NCI-H2171 (cell line): ENCODE measurements at places on chromosomes 6 and 20.

DNA sequence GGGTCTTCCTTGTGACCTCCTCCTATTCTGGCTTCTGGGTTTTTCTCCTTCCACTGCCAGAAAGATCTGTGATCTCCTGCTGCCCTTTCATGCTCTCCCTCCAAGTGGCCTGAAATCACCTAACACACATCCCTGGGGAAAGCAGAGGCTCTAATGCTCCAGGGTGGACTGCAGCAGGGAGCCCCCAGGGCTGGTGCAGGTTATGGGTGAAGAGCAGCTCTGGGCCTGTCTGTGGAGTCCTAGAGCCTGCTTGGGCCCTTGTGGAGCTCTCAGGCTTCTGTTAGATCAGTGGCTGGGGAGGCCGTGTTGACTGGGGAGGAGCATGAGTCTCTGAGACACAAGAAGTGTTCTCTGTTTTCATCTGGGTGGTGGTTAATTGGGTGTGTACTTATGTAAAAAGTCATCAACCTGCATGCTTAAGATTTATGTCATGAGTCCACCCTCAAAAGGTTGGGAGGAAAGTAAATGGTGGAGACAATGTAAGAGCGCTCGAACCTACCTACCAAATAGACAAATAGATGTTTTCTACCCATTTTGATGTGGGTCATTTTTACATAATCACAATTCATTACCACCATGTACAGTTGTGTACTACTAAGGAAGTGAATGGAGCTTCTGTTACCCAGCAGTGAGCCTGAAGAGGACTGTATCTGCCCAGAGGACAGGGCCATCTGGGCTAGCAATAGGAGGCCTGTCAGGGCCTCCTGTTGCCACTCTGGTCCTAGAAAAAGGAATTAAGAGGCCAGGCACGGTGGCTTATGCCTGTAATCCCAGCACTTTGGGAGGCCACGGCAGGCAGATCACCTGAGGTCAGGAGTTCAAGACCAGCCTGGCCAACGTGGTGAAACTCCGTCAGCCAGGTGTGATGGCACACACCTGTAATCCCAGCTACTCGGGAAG, 32.0 kb upstream of the RNF8 start:
- no peak for DNase-seq

DNA sequence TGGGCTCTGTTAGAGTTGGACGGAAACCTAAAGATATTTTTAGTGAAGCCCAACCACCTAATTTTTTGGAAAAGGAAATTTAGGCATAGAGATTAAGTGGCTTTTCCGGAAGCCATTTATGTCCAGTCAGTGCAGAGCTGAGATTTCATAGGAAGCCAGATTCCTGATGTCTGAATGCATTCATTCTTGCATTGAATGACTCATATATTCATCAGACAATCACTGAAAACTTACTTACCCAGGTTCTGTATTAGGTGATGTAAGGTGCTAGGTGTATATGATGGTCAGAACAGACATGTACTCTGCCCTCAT, 4.1 kb downstream of the SH3BGRL2 start:
- no peak for DNase-seq

DNA sequence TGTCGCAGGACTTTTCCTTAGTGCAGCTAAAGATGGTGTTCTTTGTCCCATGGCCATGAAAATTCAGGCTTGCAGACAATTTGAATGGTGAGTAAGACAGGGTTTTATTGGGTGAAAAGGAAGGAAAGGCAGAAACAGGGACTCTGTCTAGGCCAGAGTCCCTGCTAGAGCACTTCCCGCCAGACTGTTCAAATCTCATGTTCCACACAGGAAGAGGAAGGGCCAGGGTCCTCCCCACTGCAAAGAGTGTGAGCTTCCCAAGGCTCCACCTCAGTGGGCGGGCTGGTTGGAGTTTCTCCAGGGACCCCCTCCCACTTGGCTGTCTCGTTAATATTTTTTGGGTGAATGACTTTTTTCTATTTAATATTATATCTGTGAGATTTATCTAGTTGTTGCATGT, 29.0 kb downstream of the COL19A1 start:
- no peak for DNase-seq

DNA sequence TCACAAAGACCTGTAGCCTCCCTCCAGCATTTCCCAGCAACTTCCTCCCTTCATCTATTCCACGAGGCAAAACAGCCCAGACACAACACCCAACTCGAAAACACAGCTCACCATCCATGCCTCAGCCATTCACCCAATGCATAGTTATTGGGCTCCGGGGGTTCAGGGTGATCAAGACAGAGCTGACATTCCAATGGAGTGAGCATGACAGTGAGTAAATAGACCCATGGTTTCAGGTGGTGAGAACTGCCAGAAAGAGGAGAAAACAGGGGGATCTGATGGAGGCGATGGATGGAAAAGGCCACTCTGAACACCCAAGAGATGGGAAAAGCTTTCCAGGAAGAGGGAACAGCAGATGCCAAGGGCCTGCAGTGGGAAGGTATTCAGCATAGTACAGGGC, 5.9 kb downstream of the CASS4 start:
- no peak for DNase-seq

GRCh38 chr6:156464100-156464878, 312.9 kb upstream of the ARID1B start:
- DNase-seq, result no peak

GRCh38 chr6:153872946-153873345, 166.1 kb upstream of the OPRM1 start:
- DNase-seq, result no peak

DNA sequence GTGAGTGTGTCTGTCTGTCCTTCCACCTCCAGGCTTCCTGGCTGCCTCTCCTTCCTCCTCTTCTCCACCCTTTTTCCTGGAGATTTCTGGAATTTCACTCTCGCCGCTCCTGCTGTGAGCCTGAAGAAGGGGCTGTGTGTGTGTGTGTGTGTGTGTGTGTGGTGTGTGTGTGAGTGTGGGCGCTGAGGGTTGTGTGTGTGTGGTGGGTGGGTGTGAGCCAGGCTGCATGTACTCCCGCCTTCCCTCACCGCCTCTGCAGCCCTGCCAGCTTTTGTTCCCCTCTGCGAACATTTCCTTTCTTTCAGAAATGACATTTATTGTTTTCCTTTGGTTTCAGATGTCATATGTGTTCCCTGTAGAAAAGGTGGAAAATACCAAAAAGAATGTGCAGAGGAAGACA, 76.0 kb downstream of the SRC start:
- no peak for DNase-seq

DNA sequence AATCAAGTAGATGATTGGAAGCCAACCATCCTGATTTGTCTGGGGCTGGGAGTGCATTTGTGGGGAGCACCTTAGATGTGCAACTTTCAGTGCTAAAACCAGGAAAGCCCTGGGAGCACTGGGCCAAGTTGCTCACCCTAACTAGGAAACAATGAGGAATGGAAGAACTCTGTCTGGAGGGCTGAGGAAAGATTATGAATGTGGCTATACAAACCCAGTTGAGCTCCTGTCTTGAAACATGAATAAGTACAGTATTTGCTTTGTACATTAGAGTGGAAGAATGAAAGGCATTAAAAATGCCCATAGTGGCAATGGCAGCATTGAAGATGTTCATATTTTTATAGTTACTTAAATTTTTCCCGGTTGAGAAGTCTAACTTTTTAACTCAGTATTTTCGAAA, 121.1 kb downstream of the HDGFL1 start:
- no peak for DNase-seq

- no peak for DNase-seq
These were observed 103.4 kb upstream of the CCN2 start for GRCh38 chr6:132054525-132054924.

DNA sequence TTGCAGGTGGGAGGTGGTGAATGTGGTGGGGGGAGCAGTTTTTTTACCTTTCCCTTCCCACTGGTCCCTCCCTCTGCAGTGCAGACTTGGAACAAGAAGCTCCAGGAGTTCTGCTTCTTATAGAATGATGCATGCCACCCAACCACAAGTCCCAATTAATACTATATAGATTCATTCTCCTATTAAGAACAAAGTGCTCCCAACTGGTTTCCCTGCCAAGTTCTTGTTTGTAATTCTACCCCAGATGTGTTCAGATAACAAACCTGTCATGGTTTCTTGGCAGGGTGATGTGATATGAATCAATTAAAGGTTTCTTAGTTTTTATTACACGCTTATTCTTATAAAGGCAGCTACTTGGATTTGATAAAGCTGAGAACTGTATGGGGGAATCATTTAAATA, 23.9 kb downstream of the HDDC2 start:
- DNase-seq, result peak; percentile 6

- DNase-seq, result no peak
These were observed 38.1 kb downstream of the FAM50B start for GRCh38 chr6:3887150-3887700.

DNA sequence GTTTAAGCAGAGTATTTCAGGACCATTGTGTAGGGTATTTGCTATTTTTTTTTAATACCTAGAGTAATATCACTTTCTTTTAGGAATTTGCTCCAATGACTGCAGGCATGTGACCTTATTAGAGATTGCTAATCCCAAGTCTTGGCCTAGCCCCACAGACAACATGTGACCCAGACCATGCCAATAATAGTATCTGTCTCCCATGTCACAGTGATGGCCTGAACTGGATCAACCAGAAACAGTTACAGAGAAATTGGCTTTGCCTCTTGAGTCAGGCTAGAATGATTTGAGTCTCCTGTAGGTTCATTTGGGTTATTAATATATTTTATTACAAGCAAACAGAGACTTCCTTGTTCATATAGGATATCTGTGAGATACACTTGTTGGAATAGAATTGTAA, 116.8 kb downstream of the DNAH8 start:
- DNase-seq, result no peak

DNA sequence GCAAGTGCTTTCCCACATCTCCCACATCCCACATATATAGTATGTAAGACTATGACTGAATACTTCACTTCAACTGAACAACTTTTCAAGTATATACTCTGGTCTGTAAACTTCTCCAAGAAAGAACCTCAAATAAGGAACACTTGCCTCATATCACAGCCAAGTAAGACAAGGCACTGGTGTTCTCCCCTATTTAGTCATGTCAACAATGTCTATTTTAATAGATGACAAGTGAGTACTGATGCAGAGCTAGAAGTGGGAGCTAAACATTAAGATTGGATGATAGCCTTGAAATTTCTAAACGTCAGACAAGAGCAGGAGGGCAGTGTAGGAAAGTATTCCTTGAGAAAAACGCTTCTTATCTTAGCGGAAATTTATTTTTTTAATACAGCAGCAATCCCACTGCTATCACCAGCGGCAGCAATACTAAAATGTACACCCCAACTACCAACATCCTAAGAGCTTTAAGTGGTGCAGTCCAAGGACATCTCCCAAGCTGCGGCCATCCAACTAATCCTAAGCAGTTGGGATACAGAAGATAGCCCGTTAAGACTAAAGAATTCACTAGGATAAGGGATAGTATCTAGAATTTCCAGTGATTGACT, 29.3 kb downstream of the DST start:
- no peak for DNase-seq

DNA sequence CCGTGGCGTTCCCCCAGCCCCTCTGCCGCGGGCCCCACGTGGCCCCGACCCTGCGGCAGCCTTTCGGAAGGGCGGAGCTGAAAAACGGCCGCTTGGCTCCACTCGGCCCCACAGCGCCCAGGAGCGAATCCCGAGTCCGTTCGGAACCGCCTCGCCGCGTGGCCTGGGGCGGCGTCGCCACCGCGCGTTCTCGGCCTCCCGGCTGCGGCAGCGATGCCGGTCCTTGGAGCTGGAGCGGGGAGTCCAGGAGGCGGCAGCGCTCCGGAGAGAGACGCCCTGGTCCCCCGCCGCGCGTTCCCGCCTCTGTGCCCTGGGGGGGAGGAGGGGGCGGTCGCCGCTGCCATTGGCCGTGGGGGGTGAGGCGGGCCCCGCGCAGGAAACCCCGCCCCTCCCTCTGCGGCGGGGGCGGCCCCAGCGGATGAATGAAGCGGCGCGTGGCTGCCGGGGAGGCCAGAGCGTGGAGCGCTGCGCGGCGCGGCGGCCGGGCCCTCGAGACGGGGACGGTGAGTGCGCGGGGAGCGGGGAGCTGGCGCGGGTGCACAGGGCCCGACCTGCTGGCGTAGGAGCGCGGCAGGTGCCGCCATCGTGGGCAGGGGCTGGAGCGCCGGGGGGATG, at the start of gene SLCO4A1:
Gene SLCO4A1 (plus strand): TSS at position 453 of the 615 bp plus-strand sequence. CDS start 13,952 bp downstream, outside the sequence.
- DNase-seq, result peak; percentile 92

- DNase-seq, result no peak
These were observed 122.4 kb downstream of the IPCEF1 start for GRCh38 chr6:154234019-154234772.

GRCh38 chr20:58010186-58010585, 218.3 kb downstream of the ANKRD60 start:
- DNase-seq, result no peak

DNA sequence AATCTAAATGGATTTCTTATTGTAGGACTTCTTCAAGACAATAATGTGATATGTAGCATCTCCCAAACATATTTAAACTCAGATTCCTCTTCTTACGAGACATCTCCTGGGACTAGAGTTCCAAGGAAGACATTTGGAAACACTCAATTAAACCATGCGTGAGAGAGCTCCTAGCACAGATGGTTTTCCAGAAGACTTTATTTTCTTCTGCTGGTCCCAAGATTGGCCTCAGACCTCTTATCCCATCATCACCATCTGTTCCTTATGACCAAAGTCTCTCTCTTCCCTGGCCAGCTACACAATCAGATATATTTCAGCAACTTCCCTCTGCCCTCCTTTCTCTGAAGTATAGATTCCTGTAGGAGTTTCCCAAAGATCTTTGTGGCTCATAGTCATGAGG, 93.2 kb upstream of the JARID2 start:
- DNase-seq, result peak; percentile 53

- DNase-seq, result no peak
These were observed 116.1 kb upstream of the NXT1 start for GRCh38 chr20:23234311-23235078.

DNA sequence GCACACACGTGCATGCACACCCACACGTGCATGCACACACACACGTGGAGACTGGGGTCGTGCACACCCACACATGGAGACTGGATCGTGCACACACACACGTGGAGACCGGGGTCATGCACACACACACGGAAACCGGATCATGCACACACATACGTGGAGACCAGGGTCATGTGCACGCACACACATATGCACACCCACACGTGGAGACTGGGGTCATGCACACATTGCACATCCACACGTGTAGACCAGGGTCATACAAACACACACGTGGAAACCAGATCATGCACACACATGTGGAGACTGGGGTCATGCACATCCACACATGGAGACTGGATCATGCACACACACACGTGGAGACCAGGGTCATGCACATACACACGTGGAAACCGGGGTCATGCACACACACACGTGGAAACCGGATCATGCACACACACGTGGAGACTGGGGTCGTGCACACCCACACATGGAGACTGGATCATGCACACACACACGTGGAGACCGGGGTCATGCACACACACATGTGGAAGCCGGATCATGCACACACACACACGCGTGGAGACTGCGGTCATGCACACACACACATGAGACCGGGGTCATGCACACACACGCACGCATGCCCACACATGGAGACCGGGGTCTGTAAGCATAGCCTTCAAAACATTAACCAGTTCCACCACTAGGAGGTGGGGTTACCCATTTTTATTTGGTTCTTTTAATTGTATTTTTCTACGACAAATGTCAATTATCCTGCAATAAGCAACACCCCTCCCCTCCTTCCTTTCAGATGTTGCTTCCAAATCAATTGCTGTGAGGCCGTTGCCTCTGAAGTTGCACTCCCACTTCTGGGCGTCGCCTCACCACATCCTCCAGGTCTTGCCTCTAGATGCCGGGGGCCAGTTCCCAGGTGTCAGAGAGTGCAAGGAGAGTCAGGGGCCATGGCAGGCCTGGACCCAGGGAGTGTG, 95.8 kb downstream of the TMEM242 start:
- no peak for DNase-seq
